Activated T-helper 17 cell treated with anti-CD3 and anti-CD28 coated beads, Interleukin-2, amount 50 U/mL, for 72 hours (primary cell): ENCODE measurements at places on chromosomes 13 and 19.

DNA sequence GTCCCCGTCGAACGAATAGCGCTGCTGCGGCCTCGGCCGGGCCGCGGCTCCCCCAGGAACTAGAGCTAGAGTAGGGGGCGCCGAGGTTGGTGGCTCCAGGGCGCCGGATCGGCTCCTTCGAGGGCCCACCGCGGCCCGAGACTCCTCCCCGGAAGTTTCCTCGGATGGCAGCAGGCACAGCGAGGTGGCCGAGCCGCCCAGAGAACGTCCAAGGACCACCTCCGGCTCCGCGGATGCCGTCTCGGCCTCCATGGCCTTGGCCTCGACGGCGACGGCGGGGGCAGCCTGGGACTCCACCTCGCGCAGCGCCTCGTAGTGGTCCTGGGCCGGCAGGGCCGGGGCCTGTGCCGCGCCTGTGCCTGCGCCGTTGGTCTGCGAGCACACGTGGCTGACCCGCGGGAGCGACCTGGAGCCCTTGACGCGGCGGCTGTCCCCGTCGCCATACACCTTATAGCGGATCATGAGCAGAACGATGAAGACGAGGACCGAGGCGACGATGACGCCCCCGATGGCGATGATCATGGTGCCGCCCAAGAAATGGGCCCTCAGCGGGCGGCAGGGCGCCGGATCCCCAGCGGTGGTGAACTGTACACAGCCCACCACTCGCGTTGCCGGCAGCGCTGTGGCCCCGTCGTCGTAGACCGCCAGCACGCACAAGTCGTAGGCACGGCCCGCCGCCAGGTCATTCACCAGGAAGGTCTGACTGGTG lies 11.8 kb downstream of the IFNL1 start:
- no peak overlapping the region for H3K27ac ChIP-seq
- H3K4me3 ChIP-seq: no peak overlapping the region
- peaks cover 34% of the 10 kb centered on the region for H3K36me3 ChIP-seq
- H3K27me3 ChIP-seq: no peaks in the 10 kb centered on the region

DNA sequence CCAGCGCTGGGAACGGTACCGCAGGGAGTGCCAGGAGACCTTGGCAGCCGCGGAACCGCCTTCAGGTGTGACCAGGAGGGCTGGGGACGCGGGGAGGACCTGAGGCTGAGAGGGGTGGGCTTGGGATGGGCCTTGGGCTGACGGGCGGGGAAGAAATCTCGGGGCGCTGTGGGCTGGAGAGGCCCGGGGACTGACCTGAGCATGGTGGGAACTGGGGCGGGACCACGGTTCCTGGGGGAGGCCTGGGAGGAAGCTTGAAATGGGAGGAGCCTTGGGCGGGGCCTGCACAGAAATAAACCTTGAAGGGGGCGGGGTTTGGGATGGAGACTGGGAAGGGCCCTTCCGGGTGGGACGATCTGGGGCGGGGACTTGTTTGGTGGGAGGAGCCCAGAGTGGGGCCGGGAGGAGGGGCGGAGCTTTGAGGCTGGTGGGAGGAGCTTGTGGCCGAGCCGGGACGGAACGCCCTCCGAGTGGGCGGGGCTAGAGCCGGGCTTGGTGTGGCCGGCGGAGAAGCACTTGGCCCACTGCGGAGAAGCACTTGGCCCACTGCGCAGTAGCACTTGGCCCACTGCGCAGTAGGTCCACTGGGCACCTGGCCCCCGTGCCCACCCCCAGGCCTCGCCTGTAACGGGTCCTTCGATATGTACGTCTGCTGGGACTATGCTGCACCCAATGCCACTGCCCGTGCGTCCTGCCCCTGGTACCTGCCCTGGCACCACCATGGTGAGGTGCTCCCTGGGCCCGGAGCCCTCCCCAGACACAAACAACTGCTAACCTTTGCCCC lies 2.8 kb downstream of the GIPR start:
- peaks cover 8% of the 10 kb centered on the region for H3K4me1 ChIP-seq
- ATAC-seq: no peak
- peaks cover 6% of the 10 kb centered on the region for H3K36me3 ChIP-seq
- peaks cover 14% of the 10 kb centered on the region for H3K27me3 ChIP-seq

DNA sequence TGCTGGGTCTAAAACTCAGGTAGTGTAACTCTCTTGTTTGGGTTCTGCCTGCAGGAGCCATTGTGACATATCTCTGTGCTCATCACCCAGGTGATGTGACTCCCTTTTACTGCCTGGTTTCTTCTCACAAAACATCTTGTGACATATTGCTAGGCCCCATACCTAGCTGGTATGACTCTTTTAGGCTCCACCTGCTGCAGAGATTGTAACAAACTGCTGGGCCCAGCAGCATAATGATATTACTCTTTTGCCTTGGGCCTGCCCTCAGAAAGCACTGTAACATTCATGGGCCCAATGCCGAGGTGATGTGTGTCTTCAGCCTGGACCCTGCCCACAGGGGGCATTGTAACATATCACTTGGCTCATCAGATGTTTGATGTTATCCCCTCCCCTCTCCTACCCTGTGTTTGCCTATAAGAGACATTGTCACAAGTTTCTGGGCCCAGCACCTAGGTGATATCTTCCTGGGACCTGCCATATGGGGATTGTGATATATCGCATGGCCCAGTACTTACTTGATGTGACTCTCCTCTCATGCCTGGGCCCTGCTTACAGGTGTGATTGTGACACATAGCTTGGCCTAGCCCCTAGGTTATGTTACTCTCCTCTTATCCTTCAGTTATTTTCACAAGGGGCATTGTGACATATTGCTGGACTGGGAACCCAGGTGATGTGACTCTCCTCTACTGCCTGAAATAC lies 18.0 kb upstream of the ZNF681 start:
- ATAC-seq: peak; percentile 1
- H3K36me3 ChIP-seq: peaks cover 11% of the 10 kb centered on the region
- no peak overlapping the region for H3K4me3 ChIP-seq
- peak overlapping the region; percentile 36 for H3K27ac ChIP-seq
- H3K4me1 ChIP-seq: peaks cover 18% of the 10 kb centered on the region

GRCh38 chr13:79226938-79227337 lies 179.1 kb downstream of the RBM26 start:
- no peak for ATAC-seq
- H3K27me3 ChIP-seq: peaks cover 28% of the 10 kb centered on the region
- H3K4me3 ChIP-seq: no peak overlapping the region
- H3K36me3 ChIP-seq: no peaks in the 10 kb centered on the region
- H3K27ac ChIP-seq: no peak overlapping the region
- H3K4me1 ChIP-seq: no peaks in the 10 kb centered on the region

DNA sequence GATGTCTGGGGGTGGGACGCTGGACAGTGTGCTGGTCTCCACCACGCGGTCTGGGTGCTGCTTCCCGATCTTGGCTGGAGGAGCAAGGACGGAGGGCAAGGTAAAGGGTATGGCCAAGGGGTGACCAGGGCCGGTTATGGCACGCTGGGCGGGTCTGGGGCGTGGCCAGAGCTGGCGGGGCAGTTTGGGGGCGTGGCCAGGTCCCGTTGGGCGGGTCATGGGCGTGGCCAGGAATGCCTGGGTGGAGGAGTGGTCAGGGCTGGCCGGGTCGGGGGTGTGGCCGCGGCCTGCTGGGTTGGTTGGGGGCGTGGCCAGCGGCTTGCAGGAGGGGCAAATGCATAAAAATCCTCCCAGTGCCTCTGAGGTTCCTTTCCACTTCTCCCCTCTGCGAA lies 19.2 kb downstream of the GPX4 start:
- no peaks in the 10 kb centered on the region for H3K27me3 ChIP-seq
- H3K4me1 ChIP-seq: peaks cover 4% of the 10 kb centered on the region
- ATAC-seq: peak; percentile 84
- H3K4me3 ChIP-seq: no peak overlapping the region

DNA sequence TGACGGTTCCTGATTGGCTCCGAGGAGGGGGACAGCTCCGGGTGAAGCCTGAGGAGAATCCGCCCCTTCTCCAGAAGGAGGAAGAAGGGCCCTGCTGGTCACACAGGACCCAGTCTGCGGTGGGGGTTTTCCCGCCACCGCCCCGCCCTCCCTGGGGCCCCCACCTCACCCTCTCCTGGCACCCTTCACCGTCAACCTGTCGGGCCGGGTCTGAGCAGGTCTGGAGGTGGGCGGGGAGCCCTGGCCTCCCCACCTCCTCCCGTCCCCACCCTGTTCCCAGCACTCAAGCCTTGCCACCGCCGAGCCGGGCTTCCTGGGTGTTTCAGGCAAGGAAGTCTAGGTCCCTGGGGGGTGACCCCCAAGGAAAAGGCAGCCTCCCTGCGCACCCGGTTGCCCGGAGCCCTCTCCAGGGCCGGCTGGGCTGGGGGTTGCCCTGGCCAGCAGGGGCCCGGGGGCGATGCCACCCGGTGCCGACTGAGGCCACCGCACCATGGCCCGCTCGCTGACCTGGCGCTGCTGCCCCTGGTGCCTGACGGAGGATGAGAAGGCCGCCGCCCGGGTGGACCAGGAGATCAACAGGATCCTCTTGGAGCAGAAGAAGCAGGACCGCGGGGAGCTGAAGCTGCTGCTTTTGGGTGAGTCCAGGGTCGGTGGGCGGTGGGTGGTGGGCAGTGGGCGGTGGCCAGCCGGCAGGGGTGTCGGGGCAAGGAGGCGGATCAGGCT lies at the start of gene GNA15:
TSS of gene GNA15 (plus strand) at position 73 of the 723 bp plus-strand sequence. CDS start at position 491, 418 bp downstream.
- peak within 1 kb of the TSS; percentile 98 for H3K4me3 ChIP-seq
- peaks cover 58% of the 10 kb centered on the region for H3K36me3 ChIP-seq
- H3K27ac ChIP-seq: peak within 1 kb of the TSS; percentile 90
- peaks cover 26% of the 10 kb centered on the region for H3K4me1 ChIP-seq
- ATAC-seq: peak; percentile 55
- H3K27me3 ChIP-seq: no peaks in the 10 kb centered on the region

DNA sequence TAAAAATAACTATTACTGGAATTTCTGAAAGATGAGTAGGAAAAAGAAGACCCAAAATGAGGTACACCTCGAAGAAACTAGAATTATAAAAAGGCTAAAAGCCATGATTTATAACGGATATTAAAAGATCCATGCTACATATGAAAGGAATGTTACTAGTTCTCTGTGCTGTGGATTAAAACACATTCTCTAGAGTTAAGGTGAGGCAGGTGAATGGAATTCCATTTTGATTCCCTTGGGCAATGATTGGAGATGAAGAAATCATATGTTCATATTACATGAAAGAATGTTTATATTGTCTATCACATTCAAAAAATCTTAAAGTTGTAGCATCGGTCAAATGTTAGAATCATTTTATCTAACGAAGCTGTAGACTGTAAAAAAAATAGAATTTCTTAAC lies 783.7 kb downstream of the PCDH9 start:
- no peak for ATAC-seq
- no peaks in the 10 kb centered on the region for H3K27me3 ChIP-seq
- no peaks in the 10 kb centered on the region for H3K4me1 ChIP-seq
- H3K27ac ChIP-seq: no peak overlapping the region
- H3K36me3 ChIP-seq: no peaks in the 10 kb centered on the region

GRCh38 chr13:98143157-98143553 lies 261 bp downstream of the FARP1 start:
- no peaks in the 10 kb centered on the region for H3K36me3 ChIP-seq
- H3K27ac ChIP-seq: no peak overlapping the region
- no peak overlapping the region for H3K4me3 ChIP-seq
- H3K27me3 ChIP-seq: peaks cover 47% of the 10 kb centered on the region
- no peaks in the 10 kb centered on the region for H3K4me1 ChIP-seq

- no peak overlapping the region for H3K27ac ChIP-seq
- no peaks in the 10 kb centered on the region for H3K36me3 ChIP-seq
- H3K4me3 ChIP-seq: no peak overlapping the region
- no peak for ATAC-seq
- peaks cover 16% of the 10 kb centered on the region for H3K27me3 ChIP-seq
- H3K4me1 ChIP-seq: no peaks in the 10 kb centered on the region
Measured at GRCh38 chr19:31451686-31452330, 102.6 kb upstream of the TSHZ3 start.

- no peak within 1 kb of the TSS for H3K27ac ChIP-seq
- H3K27me3 ChIP-seq: peaks cover 68% of the 10 kb centered on the region
- no peaks in the 10 kb centered on the region for H3K4me1 ChIP-seq
- ATAC-seq: no peak
Measured at GRCh38 chr13:94712287-94712811, at the start of gene SOX21. SOX21 (minus strand) TSS chr13:94712545; CDS start chr13:94712049, 496 bp downstream.

DNA sequence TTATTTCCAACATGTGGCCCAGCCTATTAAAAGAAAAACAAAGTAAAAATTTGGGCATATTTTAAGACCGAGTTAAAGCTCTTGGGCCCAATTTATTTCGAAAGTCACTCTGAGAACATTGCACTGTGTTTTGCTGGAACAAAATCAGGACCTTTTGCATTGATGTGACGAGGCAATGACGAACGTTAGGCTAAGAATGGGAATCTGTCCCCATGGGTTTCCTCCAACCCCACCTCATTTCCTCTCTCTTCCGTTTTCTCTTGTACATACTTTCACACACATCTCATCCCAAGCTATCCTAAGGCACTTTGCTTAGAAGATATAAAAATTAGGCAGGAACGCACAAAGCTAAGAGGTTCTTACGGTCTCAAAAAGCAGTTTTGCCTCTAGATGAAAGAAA lies 22.1 kb downstream of the EDNRB start:
- peaks cover 4% of the 10 kb centered on the region for H3K27me3 ChIP-seq
- H3K4me1 ChIP-seq: no peaks in the 10 kb centered on the region
- no peaks in the 10 kb centered on the region for H3K36me3 ChIP-seq
- no peak overlapping the region for H3K4me3 ChIP-seq
- no peak for ATAC-seq

GRCh38 chr19:30150626-30151025 lies 208.6 kb downstream of the URI1 start:
- no peaks in the 10 kb centered on the region for H3K4me1 ChIP-seq
- peaks cover 7% of the 10 kb centered on the region for H3K27me3 ChIP-seq
- H3K36me3 ChIP-seq: no peaks in the 10 kb centered on the region
- no peak overlapping the region for H3K4me3 ChIP-seq

GRCh38 chr13:107457686-107458085 lies 757.6 kb downstream of the LIG4 start:
- no peaks in the 10 kb centered on the region for H3K4me1 ChIP-seq
- no peaks in the 10 kb centered on the region for H3K27me3 ChIP-seq
- no peaks in the 10 kb centered on the region for H3K36me3 ChIP-seq
- H3K27ac ChIP-seq: no peak overlapping the region

- no peaks in the 10 kb centered on the region for H3K27me3 ChIP-seq
- peak overlapping the region; percentile 97 for H3K27ac ChIP-seq
- H3K4me1 ChIP-seq: peaks cover 11% of the 10 kb centered on the region
- ATAC-seq: no peak
- H3K36me3 ChIP-seq: peaks cover 16% of the 10 kb centered on the region
- peak overlapping the region; percentile 92 for H3K4me3 ChIP-seq
Measured at GRCh38 chr19:36488118-36488845, 1.1 kb downstream of the ZNF566 start.

GRCh38 chr13:53142306-53142705 lies 113.7 kb downstream of the OLFM4 start:
- H3K4me3 ChIP-seq: no peak overlapping the region
- no peaks in the 10 kb centered on the region for H3K36me3 ChIP-seq
- H3K27ac ChIP-seq: no peak overlapping the region
- ATAC-seq: no peak
- H3K4me1 ChIP-seq: no peaks in the 10 kb centered on the region

GRCh38 chr13:107233541-107233940 lies 665.6 kb upstream of the ARGLU1 start:
- no peak for ATAC-seq
- no peak overlapping the region for H3K27ac ChIP-seq

DNA sequence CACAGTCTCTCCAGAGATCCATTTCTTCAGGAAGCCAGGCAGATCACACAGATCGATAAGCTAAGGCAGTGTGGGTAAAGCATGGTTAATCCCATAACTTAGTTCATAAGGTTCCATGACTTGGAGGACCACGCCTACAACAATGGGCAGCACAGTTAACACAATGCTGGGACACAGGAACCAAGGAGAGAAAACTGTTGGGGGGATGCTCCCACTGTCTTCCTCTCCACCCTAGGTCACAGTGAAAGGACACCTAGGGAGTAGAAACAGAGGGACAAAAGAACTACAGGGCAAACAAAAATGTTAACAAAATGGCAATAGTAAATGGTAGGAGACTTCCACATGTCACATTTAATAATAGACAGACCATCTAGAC lies 20.8 kb upstream of the ZNF181 start:
- no peak for ATAC-seq
- H3K36me3 ChIP-seq: no peaks in the 10 kb centered on the region
- no peak overlapping the region for H3K4me3 ChIP-seq
- no peaks in the 10 kb centered on the region for H3K4me1 ChIP-seq
- H3K27ac ChIP-seq: no peak overlapping the region
